ENCODE measurements at places on chromosomes 16 and 17. TPM values are rescaled to one million over a fixed set of nuclear protein-coding genes. Genes with fewer than 3 reads are reported as not detected.

DNA sequence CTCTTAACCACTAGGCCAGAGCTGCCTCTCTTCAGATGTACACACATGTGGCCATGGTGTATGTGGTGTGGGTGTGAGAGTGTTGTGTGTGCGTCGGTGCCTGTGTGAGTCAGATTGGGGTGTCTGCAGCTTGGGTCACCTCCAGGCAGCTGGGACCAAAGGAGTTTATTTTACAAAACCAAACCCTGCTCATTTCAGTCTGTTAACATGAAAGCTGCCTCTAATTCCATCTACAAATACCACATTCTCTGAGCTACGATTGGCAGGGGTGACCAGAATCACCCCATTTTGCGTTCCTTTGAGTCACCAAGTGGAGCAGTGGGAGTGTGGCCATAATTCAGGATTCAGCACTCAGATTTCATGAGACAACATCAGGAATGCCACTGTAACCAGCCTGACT, 105.3 kb downstream of the IRX5 start:
- no peak for DNase-seq

- no peak for DNase-seq
These were observed 2.3 kb downstream of the ORC6 start for GRCh38 chr16:46691726-46692125.

PLA2G10 gene
- not detected for total RNA-seq

DNA sequence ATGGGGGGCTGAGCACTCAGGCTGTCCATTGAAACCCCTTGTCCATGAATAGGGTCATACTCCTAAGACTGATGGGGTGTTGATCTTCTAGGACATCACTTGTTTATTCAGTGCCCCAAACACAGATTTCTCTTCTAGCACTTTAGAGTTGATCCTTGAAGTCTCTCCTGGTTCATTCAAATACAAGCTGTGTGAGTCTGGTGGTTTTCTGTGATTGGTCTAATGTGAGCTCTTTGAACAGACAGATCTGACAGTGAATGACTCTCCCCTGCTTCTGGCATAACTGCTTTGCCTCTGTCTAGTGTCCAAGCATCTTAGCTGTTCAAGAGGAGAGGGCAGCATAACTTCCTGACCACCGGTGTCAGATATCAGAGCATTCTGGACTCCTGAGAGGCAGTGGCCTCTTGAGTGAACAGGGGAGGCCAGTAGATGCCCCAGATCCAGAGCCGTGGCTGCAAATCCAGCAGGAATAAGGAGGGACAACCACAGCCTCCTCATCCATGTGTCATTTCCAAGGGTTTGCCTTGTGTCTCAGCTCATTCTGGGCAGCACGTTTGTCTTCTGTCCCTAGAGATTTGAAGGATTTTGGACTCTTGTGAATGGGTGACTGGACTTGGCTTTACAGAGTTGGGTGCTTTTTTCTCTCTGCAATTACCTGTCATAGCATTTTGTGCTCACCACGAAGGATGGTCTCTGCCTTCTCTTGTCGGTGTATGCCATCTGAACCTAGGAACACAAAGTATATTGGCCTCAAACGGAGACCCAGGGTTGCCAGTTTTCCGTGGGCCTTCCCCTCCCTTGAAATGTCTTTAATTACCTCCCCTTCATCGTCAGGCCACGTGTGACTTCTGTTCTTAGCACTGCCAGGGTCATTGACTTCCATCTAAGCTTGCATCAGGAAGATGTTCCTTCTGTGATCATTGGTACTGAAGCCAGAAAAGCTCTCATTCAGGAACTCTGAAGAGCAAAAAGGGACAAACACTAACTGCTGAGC, 13.9 kb upstream of the CLEC18C start:
- DNase-seq: no peak

GRCh38 chr17:13491916-13492736, 109.6 kb downstream of the HS3ST3A1 start:
- no peak for DNase-seq

KRTAP1-1 gene
- total RNA-seq: not detected

SSTR5 gene
- total RNA-seq: 14.1 TPM

DNA sequence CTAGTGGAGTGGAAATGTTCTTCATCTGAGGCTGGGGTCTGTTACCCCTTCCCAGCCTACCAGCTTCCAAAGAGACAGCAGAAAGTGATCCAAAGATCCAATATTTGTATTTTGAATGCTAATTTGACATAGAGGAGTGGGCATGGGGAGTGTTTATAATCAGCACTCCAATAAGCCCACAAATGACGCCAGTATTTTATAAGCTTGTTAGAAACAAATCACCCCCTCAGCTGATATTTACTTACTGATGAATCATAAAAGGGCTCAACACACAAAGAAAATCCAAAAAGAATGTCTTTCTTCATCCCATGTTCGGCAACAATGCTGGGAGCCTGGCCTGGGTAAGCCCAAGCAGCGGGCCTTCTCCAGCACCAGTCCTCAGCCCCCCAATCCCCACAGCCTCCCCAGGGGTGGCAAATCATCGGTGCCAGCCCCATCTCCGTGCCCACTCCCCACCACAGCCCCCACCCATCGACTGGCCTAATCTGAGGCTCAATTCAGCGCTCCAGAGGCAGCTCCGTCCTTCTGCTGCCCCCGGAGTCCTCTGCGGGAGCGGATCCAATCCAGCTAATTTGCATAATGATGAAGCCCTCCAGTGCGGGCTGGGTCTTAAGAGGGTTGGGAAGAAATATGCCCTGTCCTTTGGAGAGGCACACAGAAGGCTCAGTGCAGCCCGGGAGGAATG, 169.5 kb downstream of the C16orf78 start:
- DNase-seq: no peak

SIRT7 gene
- total RNA-seq: 4.9 TPM

TBC1D16 gene
- 19.4 TPM for total RNA-seq

DNA sequence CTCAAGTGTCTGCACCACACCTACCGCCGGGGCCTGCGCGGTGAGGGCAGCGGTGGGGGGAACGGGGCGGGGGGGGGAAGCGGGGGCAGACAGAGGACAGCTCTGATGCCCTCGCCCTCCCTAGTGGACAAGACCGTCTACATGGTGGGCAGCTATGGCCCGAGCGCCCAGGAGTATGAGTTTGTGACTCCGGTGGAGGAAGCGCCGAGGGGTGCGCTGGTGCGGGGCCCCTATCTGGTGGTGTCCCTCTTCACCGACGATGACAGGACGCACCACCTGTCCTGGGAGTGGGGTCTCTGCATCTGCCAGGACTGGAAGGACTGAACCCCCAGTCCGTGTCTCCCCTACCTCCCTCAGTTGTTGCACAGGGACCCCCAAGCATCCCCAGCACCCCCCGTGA, 473 bp upstream of the PDIA2 start:
- DNase-seq: no peak

ZNF423 gene
- total RNA-seq: 10.7 TPM

GRCh38 chr17:12959441-12959840, 58.4 kb downstream of the ELAC2 start:
- DNase-seq: no peak

GRCh38 chr17:16215002-16215272, 397 bp downstream of the NCOR1 start:
- DNase-seq: no peak

DNA sequence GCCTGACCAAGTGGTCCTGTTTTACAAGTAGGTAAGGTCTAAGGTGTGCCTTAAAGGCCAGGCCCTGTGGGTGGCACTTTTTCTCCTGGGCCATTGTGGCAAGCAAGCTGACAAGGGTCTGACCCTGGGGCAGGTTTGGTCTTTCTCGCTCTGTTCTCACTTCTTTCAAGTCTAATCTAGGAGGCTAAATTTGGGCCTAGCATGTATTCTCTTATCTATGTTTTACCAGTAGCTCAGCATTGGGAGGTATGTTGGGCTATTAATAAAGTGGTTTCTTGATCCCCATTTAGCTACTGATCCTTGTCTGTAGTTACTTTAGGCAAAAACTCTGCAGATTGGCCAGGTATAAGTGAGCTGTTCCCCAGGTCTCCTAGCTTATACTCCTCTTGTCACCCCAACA, 77.7 kb downstream of the DNAH3 start:
- no peak for DNase-seq

- DNase-seq: no peak
These were observed 19.5 kb downstream of the SOCS3 start for GRCh38 chr17:78340183-78340955.

SMIM36 gene
- total RNA-seq: not detected

C16orf74 gene
- total RNA-seq: 1.4 TPM

MPV17L gene
- 7.2 TPM for total RNA-seq

DNA sequence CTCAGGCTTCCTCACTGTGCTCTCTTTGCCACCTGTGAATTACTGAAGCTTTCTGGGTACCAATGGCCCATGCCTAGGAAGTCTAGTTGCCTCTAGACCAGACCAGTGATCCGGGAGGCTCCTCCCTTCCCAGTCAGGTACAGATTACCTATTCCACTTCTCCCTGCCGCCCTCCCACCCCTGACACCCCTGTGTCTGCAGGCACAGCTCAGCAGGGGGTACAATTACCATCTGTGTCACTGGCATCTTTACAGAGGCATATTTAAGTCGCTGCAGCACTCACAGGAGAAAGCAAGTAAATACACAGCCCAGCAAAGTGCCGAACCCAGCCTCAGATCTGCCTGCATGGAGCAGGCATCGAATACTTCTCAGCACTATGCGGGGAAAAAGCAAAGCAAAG, 5.3 kb upstream of the WSCD1 start:
- DNase-seq: no peak
